NB4 (cell line): ENCODE measurements at places on chromosomes 3 and 15.

DNA sequence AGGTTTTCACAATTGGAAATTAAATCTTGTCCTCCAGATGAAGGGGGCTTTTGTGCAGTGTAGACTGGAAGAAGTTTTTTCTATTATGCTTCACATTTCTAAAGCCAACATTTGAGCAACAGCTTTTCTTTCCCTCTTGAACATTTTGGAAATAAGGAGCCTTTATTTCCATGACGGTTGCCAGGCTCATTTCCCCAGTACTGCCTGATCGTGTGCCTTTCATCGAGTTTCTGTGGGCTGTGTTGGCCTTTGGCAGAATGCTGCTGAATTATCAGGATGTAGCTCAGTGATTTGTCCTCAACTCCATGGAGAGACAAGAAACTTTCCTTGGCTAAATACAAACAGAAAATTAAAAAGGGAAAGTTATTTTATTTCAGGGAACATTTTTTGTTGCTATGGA is 314.8 kb upstream of the LRRC3B start:
- no peak for DNase-seq

DNA sequence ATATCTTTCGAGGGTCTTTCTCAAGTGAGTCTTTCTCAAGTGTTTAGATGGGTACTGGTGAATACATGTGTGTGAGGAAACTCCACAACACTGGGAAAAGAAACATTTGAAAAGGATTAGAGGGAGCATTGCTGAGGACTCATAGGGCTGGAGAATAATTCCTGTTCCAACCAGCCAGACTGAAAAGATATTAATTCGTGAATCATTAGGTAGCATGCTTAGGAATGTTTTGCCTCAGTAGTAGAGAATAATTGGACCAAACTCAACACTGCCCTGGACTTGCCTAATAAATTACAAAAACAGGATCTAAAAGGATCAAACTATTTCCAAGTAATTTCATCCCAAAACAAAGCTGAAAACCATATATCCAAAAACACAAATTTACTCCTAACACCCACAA is 17.3 kb downstream of the PP2D1 start:
- no peak for DNase-seq

DNA sequence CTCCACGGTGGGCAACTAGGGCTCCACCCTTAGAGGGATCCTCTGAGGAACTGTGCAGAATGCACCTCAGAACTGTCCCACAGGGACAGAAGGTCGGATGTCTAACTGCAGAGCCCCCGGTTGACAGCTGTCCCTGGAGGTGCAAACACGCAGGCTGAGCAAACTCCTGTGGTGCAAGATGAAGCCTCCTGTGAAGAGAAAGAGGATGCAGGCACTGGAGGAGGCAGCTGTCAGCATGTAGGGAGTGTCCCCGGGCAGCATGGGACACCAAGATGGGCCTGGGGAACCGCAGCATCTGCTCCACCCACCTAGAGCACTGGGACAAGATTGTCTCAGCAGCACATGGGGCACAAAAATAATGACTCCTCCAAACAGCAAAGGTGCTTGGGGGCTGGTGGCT is 258.9 kb downstream of the ABHD5 start:
- DNase-seq = peak; percentile 80

DNA sequence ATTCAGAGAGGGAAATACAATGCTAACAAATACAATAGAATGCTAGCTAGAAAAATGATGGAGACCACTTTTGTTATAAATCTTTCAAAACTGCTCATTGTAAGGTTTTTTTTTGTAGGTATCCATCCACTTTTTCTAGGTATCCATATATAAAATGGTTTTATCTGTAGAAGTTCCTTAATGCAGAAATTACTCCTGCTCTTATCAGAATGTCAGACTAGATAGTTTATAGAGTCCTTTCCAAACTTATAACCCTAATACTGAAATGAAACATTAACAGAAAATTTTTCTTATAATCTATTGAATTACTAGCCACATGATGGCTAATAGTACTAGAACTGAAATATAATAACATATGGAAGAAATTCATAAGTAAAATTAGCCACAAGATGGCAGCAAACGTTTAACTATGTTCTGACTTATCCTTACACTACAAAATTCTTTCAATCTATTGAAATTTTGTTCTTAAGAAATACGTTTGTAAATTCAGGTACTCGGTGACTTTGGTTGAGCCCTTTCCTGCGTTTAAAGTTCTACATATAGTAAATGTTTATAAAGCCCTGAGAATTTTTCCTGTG is 58.5 kb downstream of the ECT2 start:
- DNase-seq = peak; percentile 34

GRCh38 chr15:66388576-66388975 is 1.9 kb downstream of the MAP2K1 start:
- DNase-seq = no peak

DNA sequence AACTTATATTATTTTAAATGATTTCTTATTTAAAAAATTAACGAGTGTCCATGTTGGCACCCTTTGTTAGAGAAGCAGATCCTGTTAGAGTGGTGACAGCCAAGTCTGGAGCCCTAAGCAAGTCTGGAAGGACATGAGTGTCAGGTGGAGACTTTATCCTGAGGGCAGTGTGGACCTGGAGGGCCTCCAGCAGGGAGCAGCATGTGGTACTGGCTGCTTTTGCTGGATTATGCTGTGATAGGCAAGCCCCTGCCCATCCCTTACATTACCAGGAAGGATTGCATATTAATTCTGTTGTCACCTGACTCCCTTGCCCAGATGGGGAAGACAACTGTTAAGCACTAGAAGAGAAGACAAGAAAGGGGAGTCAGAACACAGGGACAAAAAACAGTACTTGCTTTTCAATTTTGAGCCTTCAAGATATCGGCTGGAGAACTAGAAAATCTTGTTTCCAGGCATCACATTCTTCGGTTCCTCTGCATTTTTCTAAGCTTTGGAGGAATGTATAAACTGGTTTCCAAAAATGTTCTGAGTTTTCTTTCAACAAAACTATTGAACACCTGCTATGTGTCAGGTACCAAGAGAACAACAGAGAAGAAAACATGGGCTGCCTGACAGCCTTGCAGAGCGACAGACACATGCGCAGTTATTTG is 22.7 kb downstream of the ZNF860 start:
- no peak for DNase-seq

- DNase-seq = no peak
Observed at GRCh38 chr3:59632760-59633573, 583.1 kb upstream of the CFAP20DC start.

DNA sequence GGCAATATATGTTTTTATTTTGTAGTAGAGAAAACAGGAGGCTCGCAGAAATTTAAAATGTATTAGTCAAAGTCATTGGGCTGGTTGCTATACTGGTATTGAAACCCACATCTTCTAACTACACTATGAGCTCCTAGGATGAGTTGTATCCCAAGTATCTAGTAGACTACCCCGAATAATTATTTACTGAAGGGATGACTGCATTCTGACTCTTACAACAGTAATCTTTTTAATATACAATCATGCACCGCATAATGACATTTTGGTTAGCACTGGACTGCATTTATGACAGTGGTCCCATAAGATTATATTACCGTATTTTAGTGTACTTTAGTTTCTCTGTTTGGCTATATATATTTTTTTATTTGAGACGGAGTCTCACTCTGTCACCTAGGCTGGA is 15.3 kb downstream of the PIGB start:
- DNase-seq = no peak

DNA sequence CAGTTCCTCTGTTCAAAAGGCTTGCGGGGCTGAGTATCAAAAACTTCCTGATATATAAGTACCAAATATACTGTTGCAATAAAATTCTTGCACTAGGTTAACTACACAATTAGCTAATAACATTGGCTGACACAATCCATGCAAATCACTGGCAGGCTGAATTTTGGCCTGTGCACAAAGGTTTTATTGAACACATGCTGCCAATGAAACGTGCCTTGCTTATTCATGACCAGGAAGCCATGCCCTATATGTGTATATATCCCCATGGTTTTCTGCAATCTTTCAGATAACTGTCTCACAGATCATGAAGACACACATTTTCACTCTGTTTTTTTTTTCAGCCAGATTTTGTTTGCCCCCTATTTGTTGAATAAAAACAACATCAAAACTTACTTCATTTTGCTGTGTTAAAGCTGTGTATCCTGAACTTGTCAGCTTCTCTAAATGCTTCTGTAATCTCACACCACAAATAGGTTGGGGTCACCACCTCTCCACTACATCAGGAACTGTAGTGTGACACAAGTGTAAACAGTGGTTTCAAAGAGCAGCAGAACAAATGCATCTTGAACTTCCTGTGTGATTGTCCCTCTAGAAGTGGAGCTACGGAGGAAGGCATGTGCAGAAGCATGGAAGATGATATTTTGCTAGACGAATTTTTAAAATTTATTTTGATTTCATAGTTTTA is 920.7 kb upstream of the NR2F2 start:
- DNase-seq = peak; percentile 14

GRCh38 chr3:191473661-191474198 is 12.8 kb downstream of the PYDC2 start:
- peak; percentile 15 for DNase-seq

DNA sequence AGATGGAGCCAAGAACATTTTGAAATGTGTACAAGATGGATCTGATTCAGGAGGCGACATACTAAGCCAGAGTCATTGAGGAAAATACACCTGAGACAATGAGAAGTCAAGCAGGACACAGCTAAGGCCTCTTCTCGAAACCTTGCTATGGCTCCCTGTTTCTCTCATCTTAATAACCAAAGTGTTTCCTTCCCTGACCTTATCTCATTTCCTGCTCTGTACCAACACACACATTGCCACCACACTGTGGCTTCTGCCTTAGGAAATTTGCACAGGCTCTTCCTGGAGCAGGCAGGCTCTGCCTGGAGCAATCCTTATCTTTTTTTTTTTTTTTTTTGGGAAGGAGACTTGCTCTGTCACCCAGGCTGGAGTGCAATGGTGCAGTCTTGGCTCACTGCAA is 36.6 kb downstream of the OXSM start:
- no peak for DNase-seq

DNA sequence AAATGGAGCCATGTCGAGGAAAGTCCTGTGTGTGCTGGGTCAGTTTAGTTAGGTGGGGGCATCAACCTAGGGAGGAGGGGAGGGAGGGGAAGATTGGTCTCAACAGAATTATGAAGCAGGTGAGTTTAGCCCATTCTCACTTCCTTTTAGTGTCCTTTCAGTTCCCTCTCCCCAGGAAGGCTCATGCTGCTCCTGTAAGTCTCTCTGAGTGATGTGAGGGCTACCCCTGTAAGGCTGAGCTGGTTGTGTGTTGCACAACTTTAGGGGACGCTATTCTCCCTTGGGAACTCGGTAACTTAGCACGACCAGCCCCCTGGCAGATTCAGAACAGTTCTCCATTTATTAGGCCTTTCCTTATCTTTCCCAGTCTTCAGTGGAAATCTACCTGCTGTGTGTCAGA is 21.2 kb downstream of the IL5RA start:
- DNase-seq = peak; percentile 43

DNA sequence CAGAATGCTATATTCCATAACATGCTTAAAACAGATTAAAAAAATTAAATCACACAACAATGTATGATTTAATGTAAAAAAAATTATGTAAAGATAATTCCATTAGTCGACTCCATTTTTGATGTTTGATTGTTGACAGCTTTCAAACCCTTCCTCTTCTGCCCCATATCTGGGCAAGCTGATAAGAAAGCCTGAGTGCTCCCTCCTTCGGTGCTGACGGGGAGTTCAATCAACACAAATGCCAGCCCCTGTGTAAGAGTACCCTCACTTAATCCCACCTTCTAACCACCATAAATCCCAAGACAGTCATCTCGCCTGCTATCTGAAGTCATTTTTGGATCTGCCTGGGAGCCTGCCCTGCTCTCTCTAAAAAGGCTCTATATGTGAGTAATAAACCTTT is 59.8 kb upstream of the IP6K2 start:
- DNase-seq = no peak

- DNase-seq = no peak
Observed at GRCh38 chr15:60901647-60902046, 327.5 kb downstream of the RORA start.

- DNase-seq = no peak
Observed at GRCh38 chr3:29171043-29171990, 109.6 kb upstream of the RBMS3 start.

DNA sequence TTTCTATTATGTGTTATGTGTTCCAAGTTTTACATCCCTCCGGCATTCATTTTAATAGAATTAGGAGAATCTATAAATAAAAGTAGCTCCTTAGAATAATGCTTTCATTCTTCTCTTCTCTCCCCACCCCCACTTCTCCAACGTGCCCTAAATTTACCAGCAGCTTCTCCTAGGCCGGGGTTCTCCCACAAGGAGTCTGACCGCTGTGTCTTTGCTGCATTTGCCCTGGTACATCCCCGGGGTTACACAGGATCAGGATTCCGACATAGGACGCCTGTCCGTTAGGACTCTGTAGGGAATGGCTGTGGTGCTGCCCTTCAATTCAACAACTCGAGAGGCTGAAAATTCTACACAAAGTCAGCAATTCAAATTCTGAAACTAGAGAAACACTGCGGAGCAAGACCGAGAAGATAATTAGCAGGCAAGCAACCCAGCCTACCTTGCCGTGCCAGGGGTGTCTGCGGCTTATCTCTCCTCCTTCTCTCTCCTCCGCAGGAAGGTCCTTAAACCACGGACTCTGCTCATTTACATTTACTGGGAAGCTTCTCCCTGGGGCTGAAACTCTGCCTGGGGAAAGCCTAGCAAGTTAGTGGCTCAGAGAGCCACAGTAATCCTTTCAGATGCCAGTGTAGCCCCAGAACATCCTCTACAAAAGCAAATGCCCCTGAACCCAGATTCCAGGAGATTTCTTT is 18.8 kb downstream of the PCSK6 start:
- DNase-seq = no peak

GRCh38 chr3:8128686-8129085 is 372.9 kb upstream of the LMCD1 start:
- no peak for DNase-seq

- no peak for DNase-seq
Observed at GRCh38 chr3:5181469-5182141, 5.9 kb upstream of the EDEM1 start.

GRCh38 chr15:74488776-74489175 is 27.8 kb upstream of the UBL7 start:
- DNase-seq = no peak
